ENCODE measurements at places on chromosomes 12 and 14. TPM values are rescaled to one million over a fixed set of nuclear protein-coding genes. Genes with fewer than 3 reads are reported as not detected.

DNA sequence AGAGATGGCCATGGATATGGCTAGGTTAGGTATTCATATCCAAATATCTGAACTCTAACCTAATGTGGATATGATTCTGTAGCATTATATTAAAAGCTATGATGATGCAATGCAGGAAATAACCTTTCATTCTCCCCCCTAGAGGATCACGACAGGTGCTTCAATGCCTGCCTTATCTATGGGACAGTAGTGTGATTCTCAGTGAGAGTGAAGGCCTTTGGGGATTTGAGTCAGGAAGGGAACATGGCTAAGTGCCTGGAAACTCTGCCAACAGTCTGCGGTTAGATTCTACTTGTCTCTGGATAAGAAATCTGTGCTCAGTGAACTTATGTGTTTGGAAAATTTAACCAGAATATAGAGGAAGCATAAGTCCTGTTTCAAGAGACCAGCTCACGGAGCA is 81.8 kb downstream of the SLC38A1 start:
- H3K4me1 ChIP-seq = peaks cover 8% of the 10 kb centered on the region
- no peak overlapping the region for H3K27ac ChIP-seq
- no peak for DNase-seq
- H3K36me3 ChIP-seq = no peaks in the 10 kb centered on the region

DNA sequence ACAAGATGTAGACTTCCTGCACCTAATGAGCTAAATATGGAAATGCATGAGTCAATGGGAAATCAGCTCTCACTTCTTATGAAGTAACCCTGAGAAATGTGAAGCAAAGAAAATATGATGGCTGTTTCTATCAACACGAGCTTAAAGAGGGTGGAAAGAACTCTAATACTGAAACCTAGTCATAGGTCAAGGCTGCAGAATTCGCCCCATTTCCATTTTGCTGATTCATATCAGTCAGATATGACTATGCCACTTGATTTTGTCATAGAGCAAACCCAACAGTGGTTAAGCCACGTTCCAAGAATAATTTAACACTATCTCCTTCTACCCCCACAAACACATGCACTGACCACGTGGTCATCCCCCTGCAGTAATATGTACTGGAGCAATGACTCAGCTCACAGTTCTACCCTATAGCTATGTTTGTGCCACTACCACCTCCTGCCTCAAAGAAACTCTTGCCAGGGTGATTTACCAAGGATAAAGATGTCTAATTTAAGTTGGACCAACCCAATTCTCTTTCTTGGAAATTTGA is 157.5 kb downstream of the TMTC3 start:
- H3K4me3 ChIP-seq = no peak overlapping the region
- no peaks in the 10 kb centered on the region for H3K27me3 ChIP-seq
- H3K36me3 ChIP-seq = no peaks in the 10 kb centered on the region
- no peak for DNase-seq
- peaks cover 20% of the 10 kb centered on the region for H3K4me1 ChIP-seq
- no peak overlapping the region for H3K27ac ChIP-seq

- peaks cover 36% of the 10 kb centered on the region for H3K4me1 ChIP-seq
- H3K36me3 ChIP-seq = no peaks in the 10 kb centered on the region
- peaks cover 50% of the 10 kb centered on the region for H3K27me3 ChIP-seq
- H3K4me3 ChIP-seq = peak within 1 kb of the TSS; percentile 54
- no peak for DNase-seq
- no peak within 1 kb of the TSS for H3K27ac ChIP-seq
Observed at GRCh38 chr12:102957339-102958050, at the start of gene ASCL1. TSS of gene ASCL1 (plus strand) at chr12:102957674. CDS start at chr12:102958245, 571 bp downstream.

GRCh38 chr14:35814371-35815005 is 5.4 kb upstream of the RALGAPA1 start:
- no peaks in the 10 kb centered on the region for H3K36me3 ChIP-seq
- H3K27ac ChIP-seq = no peak overlapping the region
- H3K4me3 ChIP-seq = no peak overlapping the region
- H3K27me3 ChIP-seq = no peaks in the 10 kb centered on the region

- no peak overlapping the region for H3K27ac ChIP-seq
- no peak overlapping the region for H3K4me3 ChIP-seq
- H3K27me3 ChIP-seq = no peaks in the 10 kb centered on the region
Observed at GRCh38 chr12:65941388-65941787, 117.1 kb downstream of the HMGA2 start.

- H3K36me3 ChIP-seq = no peaks in the 10 kb centered on the region
- H3K4me1 ChIP-seq = no peaks in the 10 kb centered on the region
- no peak for DNase-seq
- no peaks in the 10 kb centered on the region for H3K27me3 ChIP-seq
Observed at GRCh38 chr14:81772381-81772780, 238.7 kb upstream of the SEL1L start.

DNA sequence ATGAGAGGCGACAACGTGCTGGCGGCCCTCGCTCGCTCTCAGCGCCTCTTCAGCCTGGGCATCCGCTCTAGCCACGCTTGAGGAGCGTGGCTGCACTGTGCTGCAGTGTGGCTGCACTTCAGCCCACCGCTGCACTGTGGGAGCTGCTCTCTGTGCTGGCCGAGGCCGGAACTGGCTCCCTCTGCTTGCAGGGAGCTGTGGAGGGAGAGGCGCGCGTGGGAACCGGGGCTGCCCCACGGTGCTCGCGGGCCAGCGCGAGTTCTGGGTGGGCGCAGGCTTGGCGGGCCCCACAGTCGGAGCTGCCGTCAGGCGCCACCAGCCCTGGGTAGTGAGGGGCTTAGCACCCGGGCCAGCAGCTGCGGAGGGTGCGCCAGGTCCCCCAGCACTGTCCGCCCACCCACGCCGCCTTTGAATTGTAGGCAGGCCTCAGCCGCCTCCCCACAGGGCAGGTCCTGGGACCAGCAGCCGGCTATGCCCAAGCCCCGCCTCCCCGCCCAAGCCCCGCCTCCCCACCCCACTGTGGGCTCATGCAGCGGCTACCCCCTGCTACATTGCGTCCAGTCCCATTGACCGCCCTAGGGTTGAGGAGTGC is 974.2 kb downstream of the FSCB start:
- no peaks in the 10 kb centered on the region for H3K27me3 ChIP-seq
- H3K4me3 ChIP-seq = no peak overlapping the region
- H3K4me1 ChIP-seq = no peaks in the 10 kb centered on the region
- no peaks in the 10 kb centered on the region for H3K36me3 ChIP-seq
- no peak overlapping the region for H3K27ac ChIP-seq
- DNase-seq = no peak

- DNase-seq = no peak
- no peak overlapping the region for H3K27ac ChIP-seq
- H3K4me3 ChIP-seq = no peak overlapping the region
- H3K27me3 ChIP-seq = no peaks in the 10 kb centered on the region
Observed at GRCh38 chr12:27422697-27423096, 23.8 kb upstream of the SMCO2 start.

DNA sequence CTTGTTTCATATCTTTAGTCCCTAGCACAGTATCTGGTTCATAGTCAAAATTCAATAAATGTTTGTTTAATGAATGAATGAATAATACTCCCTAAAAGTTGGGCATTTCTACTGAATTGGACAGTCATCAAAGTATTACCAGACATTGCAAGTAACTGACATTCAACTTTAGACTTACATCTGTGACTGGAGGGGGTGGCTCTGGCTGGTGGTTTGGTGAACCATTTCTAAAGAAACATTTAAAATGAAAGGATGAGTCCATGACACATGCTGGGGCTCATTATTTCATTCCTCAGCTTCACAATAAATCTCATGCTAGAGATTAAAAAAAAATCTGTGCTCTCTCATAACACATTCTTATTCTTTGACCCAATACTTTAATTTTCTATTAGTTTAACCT is 20.6 kb upstream of the CSRNP2 start:
- no peak overlapping the region for H3K27ac ChIP-seq
- no peak overlapping the region for H3K4me3 ChIP-seq
- no peaks in the 10 kb centered on the region for H3K27me3 ChIP-seq
- H3K4me1 ChIP-seq = no peaks in the 10 kb centered on the region
- no peak for DNase-seq

DNA sequence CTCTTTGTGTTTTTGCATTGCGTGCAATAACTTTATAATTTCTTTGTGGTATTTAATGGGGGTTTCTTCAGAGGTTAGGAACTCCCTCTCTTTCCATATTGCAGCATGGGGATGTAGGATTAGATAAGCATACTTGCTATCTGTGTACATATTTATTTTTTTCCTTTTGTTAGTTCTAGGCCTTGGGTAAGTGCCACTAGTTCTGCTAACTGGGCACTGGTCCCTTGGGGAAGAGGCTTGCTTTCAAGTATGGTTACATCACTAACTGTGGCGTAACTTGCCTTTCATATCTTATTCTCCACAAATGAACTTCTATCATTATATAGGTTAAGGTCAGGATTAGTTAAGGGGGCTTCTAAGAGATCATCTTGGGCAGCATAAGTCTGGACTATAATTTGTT is 31.5 kb upstream of the SLCO1B3 start:
- H3K27me3 ChIP-seq = no peaks in the 10 kb centered on the region
- H3K4me1 ChIP-seq = no peaks in the 10 kb centered on the region
- no peak overlapping the region for H3K27ac ChIP-seq
- DNase-seq = no peak

GRCh38 chr12:69225251-69225910 is 14.0 kb upstream of the CPSF6 start:
- no peaks in the 10 kb centered on the region for H3K4me1 ChIP-seq
- H3K4me3 ChIP-seq = no peak overlapping the region
- no peak for DNase-seq
- no peaks in the 10 kb centered on the region for H3K27me3 ChIP-seq
- H3K27ac ChIP-seq = no peak overlapping the region

DNA sequence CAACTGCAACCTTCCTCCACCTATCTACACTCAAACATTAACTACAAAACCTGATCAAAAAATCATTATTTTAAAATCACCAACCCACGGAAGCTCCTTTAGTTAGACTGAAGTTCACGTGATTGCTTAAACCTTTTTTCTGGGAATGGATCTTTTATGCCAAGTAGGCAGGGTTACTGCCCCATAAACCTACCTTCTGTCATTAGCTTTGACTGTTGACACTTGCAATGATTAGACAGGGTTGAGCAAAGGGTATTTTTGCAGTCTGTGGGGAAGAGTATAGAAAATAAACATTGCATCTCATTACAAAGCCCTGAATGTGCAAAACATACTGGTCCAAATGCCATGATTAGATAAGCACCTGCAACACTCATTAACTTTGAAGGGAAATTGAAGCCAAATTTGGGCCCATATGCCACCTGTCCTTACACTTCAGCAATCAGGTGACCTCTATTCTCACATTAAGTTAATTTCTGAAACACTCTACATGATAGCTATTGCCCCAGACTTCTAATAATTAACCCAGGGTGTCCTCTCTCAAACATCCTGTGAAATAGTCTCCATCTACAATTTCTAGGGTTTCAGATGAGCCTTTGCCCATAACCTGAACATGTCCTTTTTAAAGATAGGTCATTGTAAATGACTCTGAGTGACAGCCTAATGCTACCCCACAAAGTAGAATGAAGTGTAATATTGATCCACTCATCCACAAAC is 156.0 kb upstream of the PLEKHG7 start:
- no peak overlapping the region for H3K4me3 ChIP-seq
- DNase-seq = no peak
- no peaks in the 10 kb centered on the region for H3K27me3 ChIP-seq
- H3K4me1 ChIP-seq = peaks cover 11% of the 10 kb centered on the region

- H3K4me3 ChIP-seq = no peak overlapping the region
- no peaks in the 10 kb centered on the region for H3K4me1 ChIP-seq
- no peak overlapping the region for H3K27ac ChIP-seq
- H3K36me3 ChIP-seq = no peaks in the 10 kb centered on the region
Observed at GRCh38 chr14:71267007-71267513, 359.8 kb downstream of the PCNX1 start.

- no peak for DNase-seq
- no peak overlapping the region for H3K4me3 ChIP-seq
- peaks cover 26% of the 10 kb centered on the region for H3K4me1 ChIP-seq
- peaks cover 48% of the 10 kb centered on the region for H3K36me3 ChIP-seq
- no peak overlapping the region for H3K27ac ChIP-seq
Observed at GRCh38 chr12:49564686-49565405, 3.1 kb downstream of the MCRS1 start.

- no peak for DNase-seq
- H3K27ac ChIP-seq = peak overlapping the region; percentile 72
- H3K27me3 ChIP-seq = no peaks in the 10 kb centered on the region
- H3K36me3 ChIP-seq = peaks cover 4% of the 10 kb centered on the region
- H3K4me3 ChIP-seq = peak overlapping the region; percentile 96
- peaks cover 60% of the 10 kb centered on the region for H3K4me1 ChIP-seq
Observed at GRCh38 chr12:1591034-1591433, 3.3 kb downstream of the FBXL14 start.

- H3K4me3 ChIP-seq = no peak overlapping the region
- no peaks in the 10 kb centered on the region for H3K27me3 ChIP-seq
- no peak overlapping the region for H3K27ac ChIP-seq
- peaks cover 24% of the 10 kb centered on the region for H3K4me1 ChIP-seq
- no peaks in the 10 kb centered on the region for H3K36me3 ChIP-seq
- DNase-seq = no peak
Observed at GRCh38 chr14:74577948-74578275, 34.1 kb downstream of the LTBP2 start.

GRCh38 chr12:49975318-49975761 is 2.6 kb downstream of the AQP6 start:
- no peaks in the 10 kb centered on the region for H3K36me3 ChIP-seq
- DNase-seq = no peak
- H3K27me3 ChIP-seq = no peaks in the 10 kb centered on the region
- H3K27ac ChIP-seq = peak overlapping the region; percentile 57
- peaks cover 21% of the 10 kb centered on the region for H3K4me1 ChIP-seq
- no peak overlapping the region for H3K4me3 ChIP-seq

GRCh38 chr14:66045572-66046021 is 440.6 kb upstream of the CCDC196 start:
- H3K27me3 ChIP-seq = no peaks in the 10 kb centered on the region
- no peaks in the 10 kb centered on the region for H3K4me1 ChIP-seq
- H3K27ac ChIP-seq = no peak overlapping the region

GRCh38 chr12:9960590-9960989 is 10.6 kb upstream of the CLEC12A start:
- no peak for DNase-seq
- no peaks in the 10 kb centered on the region for H3K4me1 ChIP-seq
- no peaks in the 10 kb centered on the region for H3K27me3 ChIP-seq
- H3K4me3 ChIP-seq = no peak overlapping the region

DNA sequence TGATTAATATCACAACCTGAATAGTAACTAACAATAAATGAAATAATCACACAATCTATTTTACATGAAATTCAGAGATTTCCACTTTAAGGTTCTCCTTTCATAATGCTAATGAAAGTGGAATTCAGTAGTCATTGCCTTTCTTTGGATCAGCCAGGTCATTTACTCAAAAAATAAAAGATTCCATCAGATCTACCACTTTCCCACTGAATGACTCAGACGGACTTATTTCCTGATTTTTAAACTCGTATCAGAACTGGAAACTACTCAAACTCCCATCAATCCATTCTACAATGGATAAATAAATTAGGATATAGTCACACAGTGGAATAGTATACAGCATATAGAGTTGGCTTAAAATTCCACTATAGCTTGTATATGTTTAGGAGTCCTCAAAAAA is 237.1 kb downstream of the MED13L start:
- H3K27ac ChIP-seq = no peak overlapping the region
- no peak for DNase-seq
- H3K4me3 ChIP-seq = no peak overlapping the region
- H3K36me3 ChIP-seq = no peaks in the 10 kb centered on the region

GRCh38 chr12:24378548-24379407 is 429.3 kb upstream of the SOX5 start:
- H3K36me3 ChIP-seq = no peaks in the 10 kb centered on the region
- H3K27ac ChIP-seq = no peak overlapping the region
- no peak overlapping the region for H3K4me3 ChIP-seq
- no peak for DNase-seq
- H3K27me3 ChIP-seq = no peaks in the 10 kb centered on the region

Gene C3AR1
- 8.9 TPM for total RNA-seq

Gene ZFHX2
- total RNA-seq = 1.8 TPM

Gene GDF3
- 0.26 TPM for total RNA-seq
